Activated CD4-positive, alpha-beta memory T cell treated with anti-CD3 and anti-CD28 coated beads, Interleukin-2, amount 10 ng/mL, durations not matched to agents 7 days and 5 days (primary cell): ENCODE measurements at places on chromosomes 6 and 20. TPM values are rescaled to one million over a fixed set of nuclear protein-coding genes. Genes with fewer than 3 reads are reported as not detected.
A peak's percentile ranks its signal among the peaks of the same experiment; 100 is the strongest.

The RIMS1 gene
- not detected for total RNA-seq

The PABPC1L gene
- total RNA-seq = 57.9 TPM

The SFTA2 gene
- total RNA-seq = not detected

The MLIP gene
- not detected for total RNA-seq

The EYS gene
- not detected for total RNA-seq

The NKX2-2 gene
- not detected for total RNA-seq

The RPS6KA2 gene
- total RNA-seq = 6.3 TPM

The OR2H2 gene
- total RNA-seq = not detected

The MYBL2 gene
- 73.5 TPM for total RNA-seq

DNA sequence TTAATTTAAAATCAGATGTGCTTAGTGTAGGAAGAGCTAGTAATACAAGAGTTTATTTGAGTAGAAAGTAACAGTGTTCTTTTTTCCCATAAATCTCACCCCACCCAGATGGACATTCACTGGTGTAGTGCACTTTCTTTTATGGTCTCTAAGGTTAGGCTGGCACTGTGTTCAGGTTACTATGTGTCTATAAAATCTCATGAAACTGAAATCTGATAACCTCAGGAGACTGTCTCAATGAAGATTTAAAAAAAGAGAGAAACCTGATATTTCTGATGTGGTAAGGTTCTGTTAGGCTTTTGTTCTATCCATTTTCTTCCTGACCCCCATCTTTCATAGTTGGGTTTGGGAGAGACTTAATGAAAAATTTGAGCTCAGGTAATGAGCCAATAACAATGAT, 101.2 kb upstream of the CLVS2 start:
- H3K27ac ChIP-seq = no peak overlapping the region
- H3K36me3 ChIP-seq = no peaks in the 10 kb centered on the region
- no peak for DNase-seq
- H3K27me3 ChIP-seq = no peaks in the 10 kb centered on the region
- H3K4me1 ChIP-seq = no peaks in the 10 kb centered on the region
- no peak overlapping the region for H3K4me3 ChIP-seq

DNA sequence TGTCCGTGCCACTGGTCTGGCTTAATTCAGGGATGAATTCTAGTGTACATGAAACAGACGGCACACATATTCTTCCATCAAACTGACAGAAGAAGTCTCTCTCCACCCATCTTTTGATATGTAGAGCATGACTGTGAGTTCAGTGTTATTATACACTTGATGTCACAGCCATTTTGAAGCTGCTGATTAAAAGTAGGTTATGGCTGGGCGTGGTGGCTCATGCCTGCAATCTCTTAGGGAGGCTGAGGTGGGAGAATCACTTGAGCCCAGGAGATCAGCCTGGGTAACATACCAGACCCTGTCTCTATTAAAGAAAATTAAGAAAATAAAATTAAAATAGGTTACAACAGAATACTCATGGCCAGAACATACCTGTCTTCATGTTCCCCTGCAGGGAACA, 20.7 kb downstream of the C6orf15 start:
- H3K36me3 ChIP-seq = no peaks in the 10 kb centered on the region
- no peak overlapping the region for H3K4me3 ChIP-seq
- H3K27ac ChIP-seq = no peak overlapping the region
- peaks cover 32% of the 10 kb centered on the region for H3K4me1 ChIP-seq
- no peak for DNase-seq
- H3K27me3 ChIP-seq = peaks cover 5% of the 10 kb centered on the region

DNA sequence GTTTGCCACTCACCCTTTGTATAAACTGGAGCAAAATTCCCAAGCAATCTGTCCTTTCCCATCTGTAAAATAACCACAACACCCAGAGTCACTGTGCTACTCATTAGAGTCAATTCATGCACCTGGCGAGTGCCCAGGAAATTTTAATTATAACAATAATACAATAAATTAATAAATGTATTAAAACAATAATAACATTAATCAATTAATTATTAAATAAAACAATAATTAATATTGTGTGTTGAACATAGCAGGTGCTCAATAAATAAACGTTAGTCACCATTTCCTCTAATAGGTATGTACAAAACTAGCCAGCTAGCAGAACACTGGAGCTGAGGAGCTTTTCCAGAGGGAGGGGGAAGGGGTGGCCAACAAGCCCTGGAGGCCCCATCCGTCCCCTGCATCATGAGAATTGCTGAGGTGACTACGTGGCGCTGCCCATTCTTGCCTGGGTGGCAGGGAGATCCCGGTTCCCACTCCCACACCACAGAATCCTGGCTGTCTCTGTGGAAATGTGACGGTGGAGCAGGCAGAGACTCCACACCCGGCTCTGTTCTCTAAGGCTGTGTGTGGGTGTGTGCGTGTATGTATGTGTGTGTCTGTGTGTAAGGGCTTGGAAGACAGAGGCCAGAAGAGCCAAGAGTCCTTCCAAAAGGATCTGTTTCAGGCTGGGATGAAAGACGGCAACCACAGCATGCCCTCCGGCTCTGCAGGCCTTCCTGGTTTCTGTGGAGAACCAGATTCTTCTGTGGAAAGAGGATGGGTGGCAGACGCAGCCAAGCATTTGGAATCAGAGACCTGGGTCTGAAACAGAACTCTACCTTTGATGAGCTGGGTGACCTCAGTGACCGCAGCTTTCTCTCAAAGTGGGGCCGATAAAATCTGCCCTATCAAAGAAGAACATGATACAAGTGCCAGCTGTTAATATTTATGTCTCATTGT, 18.8 kb upstream of the EZR start:
- no peaks in the 10 kb centered on the region for H3K4me1 ChIP-seq
- no peaks in the 10 kb centered on the region for H3K36me3 ChIP-seq
- no peak overlapping the region for H3K27ac ChIP-seq
- H3K4me3 ChIP-seq = no peak overlapping the region
- H3K27me3 ChIP-seq = peaks cover 17% of the 10 kb centered on the region

GRCh38 chr20:41004531-41005360, 23.9 kb upstream of the TOP1 start:
- no peak for DNase-seq
- H3K4me3 ChIP-seq = no peak overlapping the region
- peaks cover 58% of the 10 kb centered on the region for H3K4me1 ChIP-seq
- H3K27ac ChIP-seq = peak overlapping the region; percentile 99

- H3K4me3 ChIP-seq = no peak overlapping the region
- no peaks in the 10 kb centered on the region for H3K36me3 ChIP-seq
- no peaks in the 10 kb centered on the region for H3K27me3 ChIP-seq
Measured at GRCh38 chr20:24819331-24819965, 129.6 kb upstream of the CST7 start.

DNA sequence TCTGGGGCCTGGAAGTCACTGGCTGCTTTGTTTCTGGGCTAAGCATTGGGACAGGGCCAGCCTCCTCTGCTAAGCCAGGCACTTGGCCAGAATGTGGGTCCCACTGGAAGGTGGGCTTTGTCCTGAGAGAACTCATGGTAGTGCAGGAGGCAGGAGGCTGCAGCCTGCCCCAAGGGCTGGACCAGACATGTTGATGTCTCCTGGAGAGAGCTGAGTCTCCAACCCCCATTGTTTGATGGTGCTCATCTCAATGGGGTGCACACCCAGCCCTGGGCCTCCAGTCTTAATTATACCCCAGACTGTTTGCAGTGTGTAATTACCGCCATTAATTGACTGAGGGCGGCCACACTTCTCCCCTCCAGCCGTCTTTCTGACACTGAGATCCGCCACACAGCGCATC, 220.5 kb upstream of the PMEPA1 start:
- no peaks in the 10 kb centered on the region for H3K36me3 ChIP-seq
- no peak overlapping the region for H3K27ac ChIP-seq
- H3K4me3 ChIP-seq = no peak overlapping the region
- no peaks in the 10 kb centered on the region for H3K4me1 ChIP-seq
- H3K27me3 ChIP-seq = peaks cover 5% of the 10 kb centered on the region

GRCh38 chr20:52965819-52966218, 6.3 kb upstream of the TSHZ2 start:
- H3K4me3 ChIP-seq = no peak overlapping the region
- H3K27me3 ChIP-seq = peaks cover 7% of the 10 kb centered on the region
- no peaks in the 10 kb centered on the region for H3K4me1 ChIP-seq
- H3K36me3 ChIP-seq = no peaks in the 10 kb centered on the region
- DNase-seq = no peak

- H3K4me1 ChIP-seq = peaks cover 2% of the 10 kb centered on the region
- DNase-seq = no peak
- no peak overlapping the region for H3K27ac ChIP-seq
- no peaks in the 10 kb centered on the region for H3K36me3 ChIP-seq
Measured at GRCh38 chr6:73085443-73085871, 139.8 kb downstream of the KHDC1L start.

- H3K36me3 ChIP-seq = no peaks in the 10 kb centered on the region
- DNase-seq = no peak
- H3K4me1 ChIP-seq = peaks cover 20% of the 10 kb centered on the region
- peak overlapping the region; percentile 75 for H3K4me3 ChIP-seq
Measured at GRCh38 chr6:25278261-25278913, 787 bp upstream of the CARMIL1 start.

DNA sequence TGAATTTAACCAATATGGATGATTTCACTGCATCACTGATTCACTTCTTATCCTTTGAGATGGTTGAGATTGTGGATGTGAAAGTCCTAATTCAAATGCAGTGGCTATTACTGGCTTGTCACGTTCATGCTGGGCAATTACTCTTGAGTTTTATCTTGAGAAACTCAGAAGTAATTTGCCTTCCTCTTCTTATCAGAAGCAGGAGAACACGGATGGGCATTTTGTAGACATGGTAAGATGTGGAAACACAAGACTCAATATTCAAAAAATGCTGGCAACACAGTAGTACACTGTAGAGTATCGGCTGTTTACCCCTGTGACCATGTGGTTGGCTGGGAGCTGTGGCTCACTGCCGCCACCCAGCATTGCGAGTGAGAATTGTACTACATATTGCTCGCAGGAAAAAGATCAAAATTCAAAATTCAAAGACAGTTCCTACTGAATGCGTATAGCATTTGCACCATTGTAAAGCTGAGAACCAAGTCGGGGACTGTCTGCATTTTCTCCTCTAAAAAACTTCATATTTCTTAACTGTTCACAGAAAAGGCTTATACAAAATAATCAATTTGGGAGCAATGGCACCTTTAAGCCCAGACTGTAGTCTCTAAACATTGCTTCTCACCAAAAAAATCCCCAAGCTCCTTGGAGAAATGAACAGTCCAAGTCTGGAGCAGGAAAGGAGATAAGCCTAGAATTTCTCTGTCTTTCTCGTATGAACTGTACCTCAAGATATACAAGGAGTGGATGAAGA, 61.9 kb upstream of the ELOVL5 start:
- H3K27me3 ChIP-seq = peaks cover 2% of the 10 kb centered on the region
- peak; percentile 65 for DNase-seq
- H3K4me3 ChIP-seq = no peak overlapping the region
- H3K4me1 ChIP-seq = peaks cover 4% of the 10 kb centered on the region
- H3K36me3 ChIP-seq = no peaks in the 10 kb centered on the region

GRCh38 chr6:128417698-128418097, 102.7 kb downstream of the PTPRK start:
- H3K4me1 ChIP-seq = no peaks in the 10 kb centered on the region
- no peak overlapping the region for H3K4me3 ChIP-seq
- DNase-seq = no peak
- H3K27ac ChIP-seq = no peak overlapping the region
- H3K27me3 ChIP-seq = no peaks in the 10 kb centered on the region

- no peak overlapping the region for H3K27ac ChIP-seq
- H3K4me1 ChIP-seq = no peaks in the 10 kb centered on the region
- no peak overlapping the region for H3K4me3 ChIP-seq
- H3K36me3 ChIP-seq = no peaks in the 10 kb centered on the region
- DNase-seq = no peak
Measured at GRCh38 chr20:62452475-62453095, 23.2 kb downstream of the GATA5 start.

DNA sequence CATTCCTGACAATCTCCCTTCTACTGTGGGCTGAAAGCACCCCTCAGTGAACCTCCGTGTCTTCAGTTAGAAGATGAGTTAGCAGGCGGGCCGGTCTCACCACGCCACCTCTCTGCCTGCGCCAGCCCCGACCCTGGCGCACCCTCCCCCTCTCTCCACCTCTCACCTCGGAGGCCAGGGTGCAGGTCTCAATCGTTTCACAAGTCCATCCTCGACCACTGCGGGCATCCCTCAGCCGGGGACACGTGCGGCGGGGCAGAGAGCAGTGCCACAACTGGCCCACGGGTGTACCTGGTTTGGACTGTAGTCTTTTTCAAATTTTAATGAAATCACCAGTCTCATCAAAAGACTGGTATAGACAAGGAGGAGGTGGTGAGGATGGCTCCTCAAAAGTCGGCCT, 34.4 kb downstream of the NFATC2 start:
- peaks cover 75% of the 10 kb centered on the region for H3K36me3 ChIP-seq
- H3K27ac ChIP-seq = no peak overlapping the region
- no peaks in the 10 kb centered on the region for H3K27me3 ChIP-seq
- no peak for DNase-seq
- H3K4me1 ChIP-seq = peaks cover 51% of the 10 kb centered on the region
- H3K4me3 ChIP-seq = no peak overlapping the region

DNA sequence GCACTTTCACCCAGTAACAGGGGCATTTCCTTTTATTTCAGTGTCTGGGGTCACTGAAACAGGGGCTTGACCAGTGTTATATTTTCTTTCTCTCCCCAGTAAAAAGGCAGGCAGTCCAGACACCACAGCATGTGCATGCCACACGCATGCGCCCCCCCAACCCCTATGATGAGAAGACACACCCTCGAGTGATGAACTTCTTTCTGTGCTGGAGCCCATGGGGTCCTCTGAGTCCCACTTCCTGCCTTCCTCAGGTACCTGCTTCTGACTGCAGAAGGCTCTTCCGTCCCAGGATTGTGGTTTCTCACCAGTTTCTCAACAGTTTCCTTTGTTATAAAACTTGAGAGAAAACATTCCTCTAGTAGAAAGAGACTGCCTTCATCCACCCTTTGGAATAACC, 45.7 kb upstream of the TMEM181 start:
- no peak overlapping the region for H3K27ac ChIP-seq
- H3K4me1 ChIP-seq = peaks cover 42% of the 10 kb centered on the region
- H3K36me3 ChIP-seq = no peaks in the 10 kb centered on the region
- peaks cover 10% of the 10 kb centered on the region for H3K27me3 ChIP-seq

GRCh38 chr6:41687501-41688175, 47.8 kb downstream of the TFEB start:
- H3K36me3 ChIP-seq = no peaks in the 10 kb centered on the region
- peaks cover 10% of the 10 kb centered on the region for H3K4me1 ChIP-seq
- no peaks in the 10 kb centered on the region for H3K27me3 ChIP-seq
- no peak overlapping the region for H3K4me3 ChIP-seq

GRCh38 chr6:13089296-13089994, 238.9 kb downstream of the TBC1D7 start:
- no peak overlapping the region for H3K4me3 ChIP-seq
- no peak for DNase-seq
- H3K36me3 ChIP-seq = no peaks in the 10 kb centered on the region
- H3K4me1 ChIP-seq = no peaks in the 10 kb centered on the region
- no peak overlapping the region for H3K27ac ChIP-seq
